ENCODE measurements at places on chromosomes 5 and 9.

GRCh38 chr9:6055216-6055615 lies 39.8 kb upstream of the RANBP6 start:
- no peak for DNase-seq

DNA sequence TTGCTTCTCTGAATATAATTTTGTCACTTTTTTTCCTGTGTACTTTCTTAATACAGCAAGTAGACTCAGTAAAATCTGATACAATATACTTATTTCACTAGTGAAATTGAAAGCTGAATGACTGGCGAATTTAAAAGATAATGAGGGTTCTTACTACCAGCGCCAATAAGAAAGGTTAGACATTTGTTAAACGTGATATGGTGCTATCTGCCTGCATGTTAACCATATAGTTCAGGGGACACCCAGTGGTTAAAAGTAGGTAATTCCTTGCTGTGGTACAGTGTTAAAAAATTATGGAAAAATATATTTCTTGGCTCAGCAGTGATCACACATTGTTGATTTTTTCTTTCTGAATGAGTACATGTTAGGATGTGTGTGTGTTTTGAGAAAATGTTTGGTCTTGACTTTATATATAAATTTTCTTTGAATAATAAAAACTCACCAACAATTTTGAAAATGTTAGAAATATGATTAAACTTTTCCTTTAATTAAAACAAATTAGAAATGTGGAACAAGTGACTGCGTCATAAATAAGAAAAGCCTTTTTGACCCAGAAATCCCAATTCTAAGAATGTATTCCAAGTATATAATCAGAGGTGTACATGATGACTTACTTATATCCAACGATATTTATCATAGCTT lies 25.8 kb downstream of the CAST start:
- DNase-seq = no peak

- DNase-seq = no peak
Observed at GRCh38 chr9:114072184-114073140, 5.6 kb downstream of the AMBP start.

DNA sequence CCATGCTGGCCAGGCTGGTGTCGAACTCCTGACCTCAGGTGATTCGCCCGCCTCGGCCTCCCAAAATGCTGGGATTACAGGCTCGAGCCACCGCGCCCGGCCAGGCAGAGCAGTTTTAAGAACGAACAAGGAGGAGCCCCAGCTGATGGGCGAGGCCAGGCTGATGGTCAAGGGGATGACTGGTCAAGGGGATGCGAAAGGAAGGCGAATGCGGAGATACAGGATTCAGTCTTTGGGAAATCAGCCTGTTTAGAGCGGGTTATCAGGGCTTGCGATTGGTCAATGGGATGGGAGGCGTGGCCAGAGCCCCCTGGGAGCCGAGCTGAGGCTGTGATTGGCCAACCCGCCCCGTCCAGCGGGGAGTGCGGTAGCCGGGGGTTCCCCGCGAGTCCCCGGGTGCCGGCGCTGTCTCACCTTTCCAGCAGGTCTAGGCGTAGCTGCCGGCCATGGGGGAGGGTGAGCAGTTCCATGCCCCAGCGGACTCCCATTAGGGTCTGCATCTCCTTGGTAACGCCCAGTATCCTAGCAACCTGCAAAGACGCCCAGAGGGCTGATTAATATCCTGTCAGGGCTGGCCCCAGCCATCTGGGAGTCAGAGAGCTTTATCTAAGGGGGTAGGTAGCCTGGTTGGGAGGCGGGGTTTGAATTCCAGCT lies 7.5 kb upstream of the TOR2A start:
- no peak for DNase-seq

DNA sequence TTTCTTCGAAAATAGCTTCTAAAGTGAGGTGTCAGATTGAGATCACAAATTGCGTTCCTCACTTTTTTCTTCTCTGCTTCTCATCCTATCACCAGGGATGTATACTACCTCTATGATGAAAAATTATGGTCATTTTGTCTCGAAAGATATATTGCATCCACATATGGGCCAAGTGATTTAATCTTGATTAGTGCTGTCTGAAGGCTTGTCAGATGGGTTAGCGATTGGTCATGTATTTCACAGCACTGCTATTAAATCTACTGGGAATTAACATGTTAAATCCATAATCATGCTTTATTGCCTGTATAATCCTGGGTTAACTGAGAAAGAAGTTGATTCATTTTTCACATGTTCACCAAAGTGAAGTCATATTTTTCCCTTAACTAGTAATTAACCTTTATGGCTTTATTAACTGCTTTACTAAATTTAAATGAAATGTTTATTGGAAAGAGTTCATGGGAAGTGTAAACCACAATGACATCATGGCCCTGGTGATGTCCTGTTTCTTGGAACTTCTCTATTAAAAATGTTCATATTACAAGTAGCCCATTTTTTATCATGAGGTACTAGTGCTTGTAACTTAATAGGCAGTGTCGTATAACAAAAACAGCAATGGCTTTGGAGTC lies 193.3 kb downstream of the SMC2 start:
- DNase-seq = no peak

DNA sequence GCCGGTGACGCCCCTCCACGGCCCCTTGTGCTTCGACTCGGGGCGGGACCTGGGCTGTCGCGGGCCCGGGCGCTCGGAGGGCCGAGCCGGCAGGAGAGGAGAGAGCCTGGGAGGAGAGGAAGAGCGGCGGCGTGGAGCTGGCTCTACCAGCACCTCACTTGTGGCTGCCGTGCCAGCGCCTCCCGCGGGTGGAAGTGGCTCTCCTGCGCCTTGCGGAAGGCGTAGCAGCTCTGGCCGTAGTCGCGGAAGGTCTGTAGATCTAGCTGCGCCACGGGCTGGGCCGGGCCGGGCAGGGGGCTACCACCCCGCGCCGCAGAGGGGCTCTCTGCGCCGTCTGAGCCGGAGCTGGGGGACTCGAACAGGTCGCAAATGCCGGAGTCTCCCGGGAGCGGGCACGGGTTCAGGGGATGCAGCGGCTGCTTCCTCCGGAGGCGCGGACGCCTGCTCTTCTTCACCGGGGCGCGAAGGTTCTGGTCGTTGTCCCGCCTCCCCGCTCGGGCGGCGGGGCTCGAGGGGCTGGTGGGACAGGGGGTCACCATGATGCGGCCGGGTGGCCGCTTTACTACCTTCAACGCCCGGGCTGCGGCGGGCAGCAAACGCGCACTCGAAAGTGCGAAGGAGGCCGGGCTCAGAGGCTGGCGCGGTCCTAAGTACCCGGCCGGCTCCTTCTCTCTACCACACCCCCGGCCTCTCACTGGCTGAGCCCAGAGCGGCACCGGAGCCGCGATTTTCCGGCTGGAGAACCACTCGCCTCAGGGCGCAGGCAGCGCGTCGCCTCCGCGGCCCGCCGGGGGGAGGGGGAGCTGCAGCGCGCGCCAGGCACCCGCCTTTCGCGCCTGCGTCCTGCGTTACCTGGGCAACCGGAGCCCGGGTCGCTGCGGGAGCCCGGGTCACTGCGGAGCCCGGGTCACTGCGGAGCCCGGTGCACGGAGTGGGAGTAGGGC lies at the start of gene CCNO:
CCNO (minus strand) TSS at position 624 of the 944 bp plus-strand sequence; CDS start at position 539, 85 bp downstream.
- DNase-seq = no peak

DNA sequence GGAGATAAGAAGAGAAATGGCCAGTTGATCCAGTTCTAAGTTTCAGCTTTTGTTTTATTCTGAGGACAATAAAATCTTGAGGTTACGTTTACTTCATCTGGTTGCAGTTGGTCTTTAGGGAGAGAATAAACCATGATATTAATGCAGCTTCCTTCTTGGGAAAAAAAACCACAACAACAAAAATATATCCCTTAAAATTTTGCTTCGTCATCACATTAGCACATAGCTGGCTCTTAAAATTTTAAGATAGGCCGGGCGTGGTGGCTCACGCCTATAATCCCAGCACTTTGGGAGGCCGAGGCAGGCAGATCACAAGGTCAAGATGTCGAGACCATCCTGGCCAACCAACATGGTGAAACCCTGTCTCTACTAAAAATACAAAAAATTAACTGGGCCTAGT lies 86.4 kb downstream of the EQTN start:
- no peak for DNase-seq

DNA sequence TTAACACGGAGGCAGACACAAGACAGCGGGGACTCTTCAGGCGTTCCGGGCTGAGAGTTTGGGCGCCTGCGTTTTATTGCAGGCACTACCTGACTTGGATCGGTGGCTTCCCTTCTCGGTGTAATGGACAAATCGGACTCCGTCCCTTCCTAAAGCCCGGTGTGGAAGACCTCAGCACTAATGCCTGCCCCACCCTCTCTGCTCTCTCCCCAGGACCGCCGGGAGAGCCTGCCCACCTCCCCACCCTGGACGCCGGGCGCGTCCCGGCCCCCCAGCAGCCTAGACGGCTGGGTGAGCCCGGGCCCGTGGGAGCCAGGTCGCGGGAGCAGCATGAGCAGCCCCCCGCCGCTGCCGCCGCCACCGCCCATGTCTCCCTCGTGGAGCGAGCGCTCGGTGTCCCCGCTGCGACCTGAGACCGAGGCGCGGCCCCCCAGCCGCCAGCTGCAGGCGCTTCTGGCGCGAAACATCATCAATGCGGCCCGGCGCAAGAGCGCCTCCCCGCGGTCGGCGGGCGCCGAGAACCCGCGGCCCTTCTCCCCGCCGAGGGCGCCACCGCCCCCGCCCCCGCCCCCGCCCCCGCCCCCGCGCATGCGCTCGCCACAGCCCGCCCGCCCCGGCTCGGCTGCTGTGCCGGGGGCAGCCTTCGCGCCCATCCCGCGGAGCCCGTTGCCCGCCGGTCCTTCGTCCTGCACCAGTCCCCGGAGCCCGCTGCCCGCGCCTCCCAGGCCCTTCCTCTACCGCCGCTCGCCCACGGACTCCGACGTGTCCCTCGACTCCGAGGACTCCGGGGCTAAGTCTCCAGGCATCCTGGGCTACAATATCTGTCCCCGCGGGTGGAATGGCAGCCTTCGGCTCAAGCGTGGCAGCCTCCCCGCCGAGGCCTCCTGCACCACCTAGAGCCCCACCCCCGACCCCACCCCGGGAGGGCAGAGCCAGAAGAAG lies 4.6 kb upstream of the MYOZ3 start:
- peak; percentile 79 for DNase-seq

- no peak for DNase-seq
Observed at GRCh38 chr9:70557661-70558369, 143.4 kb upstream of the KLF9 start.

DNA sequence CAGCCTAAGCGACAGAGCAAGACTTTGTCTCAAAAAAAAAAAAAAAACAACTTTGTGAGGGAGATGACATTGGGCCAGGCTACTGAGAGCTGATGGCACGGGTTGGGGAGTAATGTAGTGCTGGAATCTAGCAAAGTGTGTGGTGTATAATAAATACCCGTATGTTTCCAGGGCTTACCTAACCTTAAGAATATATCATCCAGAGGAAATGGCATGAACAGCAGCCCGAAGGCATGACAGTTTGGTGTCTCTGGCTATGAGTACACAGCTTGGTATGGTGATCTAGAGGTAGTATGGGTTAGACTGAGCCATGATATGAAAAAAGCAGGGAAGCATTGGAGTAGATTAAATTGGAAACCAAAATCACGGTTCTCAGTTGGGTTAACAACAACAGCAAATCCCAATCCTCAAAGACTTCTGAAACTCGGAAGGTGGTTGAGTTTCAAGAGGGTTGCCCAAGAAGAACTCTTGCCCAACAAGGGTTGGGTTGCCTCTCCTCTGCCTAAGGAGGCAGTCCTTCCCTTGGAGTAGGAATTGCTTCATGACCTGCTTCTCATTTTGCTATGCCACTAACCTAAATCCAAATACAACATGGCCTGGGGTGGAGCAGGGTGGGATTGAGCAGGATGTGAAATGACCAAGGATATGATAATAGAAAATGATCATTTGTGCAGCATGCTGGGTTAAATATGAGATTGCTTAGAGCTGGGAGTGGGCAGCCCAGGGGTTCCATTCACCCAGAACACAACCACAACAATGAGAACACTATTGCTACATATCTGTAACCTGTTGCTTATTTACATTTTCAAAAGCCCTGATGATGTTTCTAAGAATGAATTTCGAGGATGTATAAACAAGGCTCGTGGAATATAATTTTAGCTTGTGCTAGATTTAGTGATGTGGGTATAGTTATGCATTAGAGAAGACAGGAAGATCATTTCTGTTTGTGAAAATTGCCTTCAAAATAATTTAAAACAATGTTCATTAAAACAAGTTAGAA lies 64.6 kb upstream of the ZFR start:
- DNase-seq = no peak

GRCh38 chr5:170268884-170269283 lies 28.7 kb downstream of the LCP2 start:
- DNase-seq = no peak

- DNase-seq = no peak
Observed at GRCh38 chr5:62689599-62690368, 111.2 kb downstream of the LRRC70 start.

GRCh38 chr5:27590503-27590902 lies 552.1 kb upstream of the CDH9 start:
- DNase-seq = no peak

DNA sequence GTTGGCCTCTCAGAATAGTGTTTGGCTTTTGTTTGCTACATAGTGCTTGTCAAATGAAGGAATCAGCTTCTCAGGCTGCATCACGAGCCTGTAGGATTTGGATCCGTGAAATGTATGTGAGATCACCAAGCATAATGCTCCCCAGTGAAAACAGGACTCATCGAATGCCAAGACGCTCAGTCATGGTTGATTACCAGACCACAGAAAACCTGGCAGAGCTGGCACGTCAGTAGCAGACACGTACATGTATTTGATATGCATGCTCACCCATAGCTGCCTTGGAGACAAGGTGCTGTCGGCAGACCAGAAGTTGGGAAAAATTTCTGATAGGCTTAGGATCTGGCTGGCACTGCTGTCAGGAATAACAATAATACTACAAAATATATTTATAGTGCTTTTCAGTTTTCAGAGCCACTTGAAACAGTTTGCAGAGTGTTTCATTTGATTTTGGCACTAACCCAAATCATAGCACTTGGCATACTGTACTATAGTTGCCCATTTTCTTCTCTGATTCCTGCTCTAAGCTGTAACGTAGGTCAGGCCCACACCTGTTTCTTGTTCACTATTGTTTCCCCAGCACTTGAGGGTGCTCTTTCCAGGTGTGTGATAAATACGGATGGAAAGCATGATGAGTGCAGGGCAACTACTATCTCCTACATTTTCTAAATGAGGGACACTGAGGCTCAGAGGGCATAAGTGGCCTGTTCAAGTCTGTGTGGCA lies 226.1 kb downstream of the NR3C1 start:
- no peak for DNase-seq

GRCh38 chr9:21994556-21995005 lies at the start of gene CDKN2B-AS1:
Gene CDKN2B-AS1 (plus strand): TSS chr9:21994791.
- no peak for DNase-seq

DNA sequence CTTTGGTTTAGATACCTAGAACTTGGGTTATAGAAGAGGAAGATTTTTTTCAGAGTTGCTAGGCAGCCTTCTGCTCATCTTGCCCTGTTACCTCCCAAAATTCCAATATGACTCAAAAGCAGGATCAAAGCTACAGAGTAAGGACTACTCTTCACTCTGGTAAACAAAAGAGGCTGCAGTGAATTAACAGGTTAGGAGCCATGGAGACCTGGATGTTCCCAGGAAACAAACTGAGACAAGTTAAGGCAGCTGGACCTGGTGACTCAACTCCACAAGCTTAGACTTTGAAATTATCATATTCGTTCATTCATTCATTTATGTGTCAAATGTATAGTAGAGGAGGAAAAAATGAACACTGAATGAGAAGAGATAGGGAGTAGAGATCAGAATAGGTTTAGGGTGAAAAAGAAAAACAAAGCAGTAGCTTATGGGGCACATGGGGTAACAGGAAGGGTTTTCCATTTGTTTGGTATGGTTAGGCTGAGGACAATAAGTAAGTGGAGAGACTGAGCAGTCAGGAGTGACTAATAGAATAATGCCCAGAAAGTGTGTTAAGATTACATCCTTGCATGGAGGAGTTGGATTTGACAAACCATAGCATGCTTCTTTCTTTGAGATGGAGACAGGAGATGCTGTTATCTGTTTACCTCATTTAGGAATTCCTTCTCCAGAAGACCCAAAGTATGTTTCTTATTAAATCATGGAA lies 464.0 kb upstream of the ZNF608 start:
- DNase-seq = no peak
